ENCODE measurements at places on chromosomes 1 and 21. TPM values are rescaled to one million over a fixed set of nuclear protein-coding genes. Genes with fewer than 3 reads are reported as not detected.

GRCh38 chr1:182651339-182651724, 33.1 kb downstream of the RGS8 start:
- DNase-seq, result no peak

- DNase-seq, result no peak
Measured at GRCh38 chr1:226443439-226443838, 35.5 kb upstream of the PARP1 start.

DNA sequence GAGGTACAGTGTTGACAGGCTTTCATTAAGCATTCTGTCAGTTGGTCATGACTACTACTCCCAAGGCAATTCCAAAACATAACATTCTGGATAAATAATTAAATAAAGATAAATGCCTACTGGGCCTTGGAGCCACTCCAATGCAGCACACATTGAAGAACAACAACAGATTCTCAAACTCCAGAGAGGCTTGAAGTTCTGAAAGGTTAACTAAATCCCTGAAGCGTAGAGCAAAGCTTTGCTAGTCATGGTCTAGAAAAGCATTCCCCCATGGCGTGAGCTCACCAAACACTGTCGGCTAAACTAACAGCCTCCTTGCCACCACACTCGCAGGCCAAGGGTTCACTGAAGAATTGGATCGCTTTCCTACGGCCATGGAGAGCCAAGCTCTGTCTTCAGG, 268.0 kb downstream of the ATG4C start:
- no peak for DNase-seq

DNA sequence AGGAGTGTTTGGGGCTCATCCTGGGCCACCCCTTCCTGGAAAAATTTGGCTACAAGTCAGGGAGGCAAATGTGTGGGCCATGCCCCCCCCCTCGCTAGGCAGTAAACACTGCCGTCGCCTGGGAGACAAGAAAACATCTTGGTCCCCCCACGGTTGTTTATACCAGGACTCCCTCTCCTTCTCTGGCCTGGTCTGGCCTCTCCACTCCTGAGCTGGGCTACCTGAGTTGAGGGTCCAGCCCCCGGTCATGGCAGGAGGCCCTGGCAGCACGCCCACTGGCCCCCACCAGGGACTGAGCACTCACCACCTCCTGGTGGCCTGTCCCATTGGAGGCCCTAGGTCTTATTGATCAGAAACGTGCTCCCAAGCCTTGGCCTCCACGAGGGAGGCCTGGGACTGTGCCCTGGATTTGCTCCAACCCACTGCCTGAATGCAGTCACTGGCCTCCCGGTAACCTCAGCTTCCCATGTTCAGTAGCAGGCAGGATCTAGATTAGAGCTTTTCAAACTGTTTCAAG, 15.8 kb downstream of the KCNQ4 start:
- no peak for DNase-seq

GRCh38 chr1:180027949-180028445, 73.4 kb downstream of the CEP350 start:
- no peak for DNase-seq

DNA sequence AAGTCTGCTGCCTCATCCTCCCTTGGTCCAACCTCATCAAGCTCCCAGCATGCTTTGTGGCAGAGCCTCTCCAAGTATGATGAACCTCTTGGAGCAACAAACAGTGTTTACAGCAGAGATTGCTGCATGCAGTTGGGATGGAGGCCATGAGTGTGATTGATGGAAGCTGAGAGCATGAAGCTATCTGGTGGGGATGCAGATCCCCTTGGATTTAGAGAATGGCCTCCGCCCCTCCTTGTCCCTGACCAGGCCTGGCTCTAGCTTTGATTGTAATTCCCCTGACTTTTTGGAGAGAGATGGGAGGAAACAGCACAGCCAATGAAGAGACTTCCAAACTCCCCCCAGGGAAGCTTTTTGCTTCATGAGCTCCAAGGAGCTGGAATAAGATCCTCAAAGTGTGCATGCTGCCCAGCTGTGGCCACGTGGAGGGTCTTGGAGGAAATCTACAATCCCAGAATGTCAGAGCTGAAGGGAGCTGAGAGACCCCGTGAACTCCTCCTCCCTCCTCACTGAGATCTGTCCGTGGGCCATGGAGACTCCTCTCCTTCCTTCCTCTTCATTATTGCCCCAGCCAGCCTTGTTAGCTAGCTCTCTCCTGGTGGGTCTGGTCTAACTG, 165.3 kb upstream of the USP24 start:
- no peak for DNase-seq

DNA sequence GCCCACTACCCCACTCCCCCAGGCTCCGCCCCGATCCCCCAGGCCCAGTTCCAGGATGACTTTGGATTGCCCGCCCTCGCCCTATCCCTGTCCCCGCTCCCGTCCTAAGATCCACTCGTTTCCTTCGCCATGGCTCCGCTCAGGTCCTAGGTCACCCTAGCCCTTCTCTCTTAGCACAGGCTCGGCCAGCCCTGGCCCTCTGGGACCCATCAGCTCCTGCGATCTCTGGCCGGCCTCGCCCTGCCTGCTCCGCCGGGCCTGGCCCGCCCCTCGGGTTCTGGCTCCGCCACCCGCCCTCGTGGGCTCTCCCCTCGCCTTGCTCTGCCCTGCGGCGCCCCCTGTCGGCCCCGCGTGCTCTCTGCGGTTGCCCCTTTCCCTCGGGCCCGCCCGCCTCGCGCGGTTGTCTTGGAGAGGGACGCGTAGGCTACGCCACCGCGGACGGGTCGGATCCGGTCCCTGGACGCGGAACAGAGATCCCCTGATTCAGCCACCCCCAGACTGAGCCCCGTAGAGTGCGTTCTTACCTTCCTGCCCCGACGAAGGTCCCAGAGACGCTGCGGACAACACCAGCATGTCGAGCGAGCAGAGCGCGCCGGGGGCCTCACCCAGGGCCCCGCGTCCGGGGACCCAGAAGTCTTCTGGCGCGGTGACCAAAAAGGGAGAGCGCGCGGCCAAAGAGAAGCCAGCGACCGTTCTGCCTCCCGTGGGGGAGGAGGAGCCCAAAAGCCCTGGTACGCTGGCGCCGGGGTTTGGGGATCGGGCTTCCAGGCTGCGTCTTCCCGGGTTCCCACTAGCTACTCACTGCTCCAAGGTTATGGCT, at the start of gene LRRC71:
Gene LRRC71, plus strand, starts transcription at position 400 of the 820 bp plus-strand sequence. Its CDS starts 172 bp downstream, at position 572.
- DNase-seq, result peak; percentile 89

The FCN3 gene
- total RNA-seq, result not detected

- DNase-seq, result peak; percentile 15
Measured at GRCh38 chr1:86018283-86018923, 138.2 kb downstream of the COL24A1 start.

- no peak for DNase-seq
Measured at GRCh38 chr21:44456214-44456914, 1.1 kb downstream of the LRRC3 start.

All from activated naive CD4-positive, alpha-beta T cell treated with anti-CD3 and anti-CD28 coated beads, Interleukin-2, amount 50 U/mL, for 72 hours (primary cell).